ENCODE measurements at places on chromosomes 4 and X. TPM values are rescaled to one million over a fixed set of nuclear protein-coding genes. Genes with fewer than 3 reads are reported as not detected.

BMP3 gene
- not detected for polyA plus RNA-seq

DNA sequence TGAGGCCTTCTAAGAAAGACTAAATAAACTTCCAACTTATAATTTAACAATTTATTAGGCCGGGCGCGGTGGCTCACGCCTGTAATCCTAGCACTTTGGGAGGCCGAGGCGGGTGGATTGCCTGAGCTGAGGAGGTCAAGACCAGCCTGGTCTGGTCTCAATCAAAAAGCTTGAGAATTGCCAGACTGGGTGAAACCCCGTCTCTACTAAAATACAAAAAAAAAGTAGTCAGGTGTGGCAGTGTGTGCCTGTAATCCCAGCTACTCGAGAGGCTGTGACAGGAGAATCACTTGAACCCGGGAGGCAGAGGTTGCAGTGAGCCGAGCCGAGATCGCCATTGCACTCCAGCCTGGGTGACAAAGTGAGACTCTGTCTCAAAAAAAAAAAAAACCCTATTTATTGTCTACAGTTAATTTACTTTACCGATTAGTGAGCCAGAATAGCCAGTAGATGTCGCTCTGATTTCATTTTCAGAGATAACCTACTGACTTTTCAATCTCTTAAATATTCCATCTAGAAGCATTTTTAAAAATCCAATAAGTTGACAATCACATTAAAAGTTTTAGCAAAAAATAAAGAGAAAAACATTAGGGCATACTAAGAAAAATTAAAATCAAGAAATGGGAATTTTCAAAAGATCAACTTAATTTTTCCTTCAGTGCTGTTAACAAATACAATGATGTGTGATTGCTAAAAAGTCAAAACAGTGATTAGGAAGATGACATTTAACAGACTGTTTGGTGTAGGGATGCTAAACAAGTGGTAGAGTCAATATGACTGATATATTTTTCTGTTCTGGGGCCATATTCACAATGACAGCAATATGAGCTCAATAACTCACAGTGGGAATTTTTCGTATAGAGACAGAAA is 4.3 kb upstream of the SHROOM3 start:
- DNase-seq, result no peak

EFHC2 gene
- 1.7 TPM for polyA plus RNA-seq

DNA sequence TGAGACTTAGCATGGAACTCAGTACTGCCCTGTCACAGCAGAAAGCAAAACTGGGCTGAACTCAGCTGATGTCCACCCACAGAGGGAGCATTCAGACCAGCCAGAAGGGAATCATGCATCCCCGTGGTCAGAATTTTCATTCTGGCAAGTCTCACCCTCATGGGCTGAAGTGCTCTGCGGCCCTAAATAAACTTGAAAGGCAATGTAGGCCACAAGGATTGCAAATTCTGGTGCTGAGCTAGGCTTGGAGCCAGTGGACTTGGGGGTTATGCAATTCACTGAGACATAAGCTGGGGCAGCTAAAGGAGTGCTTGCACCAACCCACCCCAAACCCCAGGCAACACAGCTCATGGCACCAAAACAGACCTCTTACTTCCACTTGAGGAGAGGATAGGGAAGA is 494.1 kb downstream of the GABRG1 start:
- no peak for DNase-seq

- no peak for DNase-seq
Measured at GRCh38 chr4:33566649-33567048, 2677.7 kb downstream of the ARAP2 start.

GRCh38 chrX:42818151-42818921 is 40.4 kb upstream of the PPP1R2C start:
- no peak for DNase-seq

FGF13 gene
- polyA plus RNA-seq, result 33.5 TPM

- DNase-seq, result peak; percentile 60
Measured at GRCh38 chr4:64158648-64159326, 250.5 kb downstream of the TECRL start.

- DNase-seq, result no peak
Measured at GRCh38 chr4:183637461-183637860, 21.5 kb downstream of the RWDD4 start.

PRRG3 gene
- polyA plus RNA-seq, result not detected

LIMCH1 gene
- not detected for polyA plus RNA-seq

IL13RA1 gene
- 9.0 TPM for polyA plus RNA-seq

- no peak for DNase-seq
Measured at GRCh38 chr4:143411527-143412419, 75.1 kb downstream of the GAB1 start.

DNA sequence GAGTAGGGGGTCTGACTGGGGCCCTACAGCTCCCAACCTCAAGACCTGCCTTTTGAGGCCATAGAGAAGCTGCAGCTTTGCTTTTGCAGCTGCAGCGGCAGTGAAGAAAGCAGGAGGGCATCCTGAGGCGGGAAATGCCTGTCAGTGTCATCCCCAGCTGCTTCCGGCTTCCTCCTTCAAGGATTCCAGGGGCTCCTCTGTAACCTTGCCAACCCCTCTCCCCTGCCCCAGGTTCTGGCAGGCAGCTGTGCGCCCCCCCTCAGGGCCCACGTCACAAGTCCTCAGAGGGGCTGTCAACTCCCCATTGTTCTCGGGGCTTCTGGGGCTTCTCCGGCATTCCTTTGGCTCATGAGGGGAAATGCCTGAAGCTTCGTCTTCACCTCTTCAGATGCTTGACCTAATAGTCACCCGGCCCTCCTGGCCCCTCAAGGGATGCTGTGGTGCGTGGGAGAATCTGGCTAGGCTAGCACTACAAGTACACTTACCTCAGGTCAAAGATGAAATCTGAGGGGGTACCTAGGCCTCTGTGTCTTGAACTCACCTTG is 31.9 kb downstream of the APLN start:
- no peak for DNase-seq

- DNase-seq, result no peak
Measured at GRCh38 chr4:184406958-184407391, 67.4 kb downstream of the IRF2 start.

ADGRL3 gene
- not detected for polyA plus RNA-seq

- DNase-seq, result no peak
Measured at GRCh38 chr4:179415847-179416223, 1973.6 kb upstream of the AGA start.

PPARGC1A gene
- polyA plus RNA-seq, result not detected

DNA sequence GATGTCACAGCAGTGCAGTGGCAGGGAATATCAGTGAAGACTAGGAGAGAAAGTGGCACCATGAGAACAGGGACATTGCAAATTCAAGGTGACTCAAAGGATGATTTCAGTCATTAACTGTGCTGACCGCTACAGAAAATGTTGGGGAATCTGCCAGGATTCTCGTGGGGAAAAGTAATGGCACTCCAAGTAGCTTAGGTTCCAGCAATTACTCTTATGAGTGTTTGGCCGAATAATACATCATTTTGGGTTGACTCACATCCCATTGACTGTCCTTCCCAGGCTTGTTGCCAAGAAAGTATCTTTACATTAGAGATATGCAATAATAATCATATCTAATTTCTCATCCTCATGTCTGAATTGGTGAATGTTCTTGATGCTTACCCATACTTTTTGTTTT is 1411.1 kb upstream of the PCDH7 start:
- DNase-seq, result no peak

DNA sequence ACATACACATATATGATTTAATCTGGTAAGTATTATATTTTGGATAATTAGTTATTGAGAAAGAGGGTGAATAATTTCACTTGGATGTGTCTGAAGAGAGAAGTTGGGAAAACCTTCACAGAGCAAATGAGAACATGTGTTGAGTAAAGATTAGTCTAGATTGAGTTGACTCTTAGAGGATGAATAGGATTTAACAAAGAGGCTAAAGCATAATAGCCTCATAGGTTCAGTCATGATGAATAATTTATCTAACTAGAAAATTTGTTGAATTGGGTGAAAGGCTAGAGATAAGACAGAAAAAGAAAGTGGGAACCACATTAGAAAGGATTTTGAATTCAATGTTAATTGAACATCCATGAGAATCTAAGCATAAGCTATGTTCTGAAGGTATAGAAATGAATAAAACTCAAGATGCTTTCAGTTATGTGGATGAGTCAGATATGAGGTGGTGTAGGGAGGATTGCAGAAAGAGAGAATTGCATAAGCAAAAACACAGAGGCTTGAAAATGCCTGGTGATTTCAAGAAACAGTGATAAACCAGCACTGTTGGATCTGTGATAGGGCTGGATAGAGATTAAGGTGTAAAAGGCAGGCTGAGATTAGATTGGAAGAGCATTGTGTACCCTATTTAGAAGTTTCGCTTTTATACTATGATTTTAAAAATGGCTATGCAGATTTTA is 207.6 kb upstream of the NR3C2 start:
- no peak for DNase-seq
